ENCODE measurements at places on chromosomes 3 and 15.

GRCh38 chr3:46080969-46081345, 53.7 kb upstream of the XCR1 start:
- no peaks in the 10 kb centered on the region for H3K27me3 ChIP-seq
- peaks cover 8% of the 10 kb centered on the region for H3K4me1 ChIP-seq
- H3K36me3 ChIP-seq = no peaks in the 10 kb centered on the region

DNA sequence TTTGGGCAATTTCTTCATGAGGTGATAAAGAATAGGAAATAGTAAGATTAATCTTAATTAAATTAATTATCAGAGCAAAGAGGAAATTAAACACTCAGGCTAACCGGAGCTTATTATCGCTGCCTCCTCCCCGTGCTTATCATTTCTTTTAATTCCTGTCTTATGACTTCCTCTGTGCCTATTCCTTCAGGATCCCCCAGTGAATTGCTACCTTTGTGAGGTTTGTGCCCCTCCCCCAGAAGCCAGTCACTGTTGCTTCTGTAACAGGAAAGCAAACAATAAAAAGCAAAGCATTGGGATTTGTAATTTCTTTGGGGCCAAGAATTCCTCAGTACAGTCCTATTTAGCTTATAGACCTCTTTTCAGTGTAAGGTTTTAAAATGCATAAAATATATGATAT, 164.5 kb downstream of the CADPS start:
- no peaks in the 10 kb centered on the region for H3K27me3 ChIP-seq
- no peak for DNase-seq
- no peaks in the 10 kb centered on the region for H3K36me3 ChIP-seq
- H3K4me3 ChIP-seq = no peak overlapping the region

DNA sequence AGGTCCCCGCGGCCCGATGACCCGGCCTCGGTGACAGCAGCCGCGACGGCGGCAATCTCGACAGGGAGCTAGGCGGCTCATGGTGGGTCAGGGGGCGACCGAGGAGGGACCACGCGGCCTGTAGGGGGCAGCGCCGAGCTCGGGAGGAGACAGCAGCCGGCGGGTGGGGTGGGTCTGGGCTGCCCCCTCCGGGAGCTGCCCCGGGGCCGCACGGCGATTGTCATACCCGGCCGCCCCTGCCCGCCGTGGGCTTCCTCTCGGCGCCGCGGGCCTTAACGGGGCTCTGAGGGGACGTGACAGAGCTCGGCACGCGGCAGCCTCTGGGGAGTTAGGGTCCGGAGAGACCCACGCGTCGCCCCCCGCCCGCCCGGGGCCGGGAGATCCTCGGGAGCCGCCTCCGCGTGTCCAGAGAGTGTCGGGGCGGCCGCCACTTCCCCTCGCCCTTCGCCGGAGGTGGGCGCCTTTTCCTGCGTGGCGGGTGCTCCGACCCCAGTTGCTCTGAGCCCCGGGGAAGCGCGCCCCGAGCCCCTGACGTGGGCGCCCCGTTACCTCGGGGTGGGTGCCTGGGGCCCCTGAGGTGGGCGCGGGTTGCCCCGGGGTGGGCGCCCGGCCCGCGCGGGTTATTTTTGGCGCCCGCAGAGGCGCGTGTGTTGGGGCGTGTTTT, 539 bp upstream of the PLCL2 start:
- H3K36me3 ChIP-seq = no peaks in the 10 kb centered on the region
- H3K4me1 ChIP-seq = peaks cover 13% of the 10 kb centered on the region
- no peaks in the 10 kb centered on the region for H3K27me3 ChIP-seq
- no peak overlapping the region for H3K27ac ChIP-seq
- H3K4me3 ChIP-seq = peak overlapping the region; percentile 83
- no peak for DNase-seq

GRCh38 chr3:148716657-148717056, 19.0 kb downstream of the AGTR1 start:
- no peak overlapping the region for H3K27ac ChIP-seq
- H3K4me1 ChIP-seq = no peaks in the 10 kb centered on the region
- no peaks in the 10 kb centered on the region for H3K27me3 ChIP-seq
- no peaks in the 10 kb centered on the region for H3K36me3 ChIP-seq
- H3K4me3 ChIP-seq = no peak overlapping the region

DNA sequence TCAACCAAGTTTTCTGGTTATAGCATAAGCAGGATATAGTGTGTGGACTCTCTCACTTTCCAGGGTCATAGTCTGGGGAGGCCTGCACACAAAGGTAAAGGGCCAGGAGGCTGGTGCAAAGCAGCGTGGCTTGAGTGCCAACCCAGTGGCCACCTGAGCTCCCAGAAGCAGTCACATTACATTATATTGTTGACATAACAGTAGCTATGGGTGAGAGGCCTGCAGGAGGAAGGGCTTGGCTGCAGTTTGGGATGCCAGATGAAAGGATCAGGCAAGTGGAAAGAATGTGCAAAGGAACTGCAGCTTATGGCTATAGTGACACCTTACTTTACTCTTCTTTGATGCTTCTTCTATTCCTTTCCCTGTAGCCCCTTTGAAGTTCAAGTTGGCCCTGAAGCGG, 96.5 kb downstream of the FLNB start:
- H3K4me3 ChIP-seq = no peak overlapping the region
- DNase-seq = peak; percentile 77
- peaks cover 44% of the 10 kb centered on the region for H3K36me3 ChIP-seq
- H3K27ac ChIP-seq = no peak overlapping the region
- H3K4me1 ChIP-seq = peaks cover 3% of the 10 kb centered on the region

- H3K4me1 ChIP-seq = no peaks in the 10 kb centered on the region
- H3K4me3 ChIP-seq = no peak overlapping the region
- DNase-seq = no peak
- H3K27me3 ChIP-seq = no peaks in the 10 kb centered on the region
- H3K36me3 ChIP-seq = peaks cover 52% of the 10 kb centered on the region
Observed at GRCh38 chr15:59133929-59134427, 29.0 kb downstream of the CCNB2 start.

GRCh38 chr3:77040216-77040615, 317 bp downstream of the ROBO2 start:
- DNase-seq = no peak
- no peak overlapping the region for H3K4me3 ChIP-seq
- no peaks in the 10 kb centered on the region for H3K36me3 ChIP-seq
- peaks cover 5% of the 10 kb centered on the region for H3K4me1 ChIP-seq
- peaks cover 18% of the 10 kb centered on the region for H3K27me3 ChIP-seq

DNA sequence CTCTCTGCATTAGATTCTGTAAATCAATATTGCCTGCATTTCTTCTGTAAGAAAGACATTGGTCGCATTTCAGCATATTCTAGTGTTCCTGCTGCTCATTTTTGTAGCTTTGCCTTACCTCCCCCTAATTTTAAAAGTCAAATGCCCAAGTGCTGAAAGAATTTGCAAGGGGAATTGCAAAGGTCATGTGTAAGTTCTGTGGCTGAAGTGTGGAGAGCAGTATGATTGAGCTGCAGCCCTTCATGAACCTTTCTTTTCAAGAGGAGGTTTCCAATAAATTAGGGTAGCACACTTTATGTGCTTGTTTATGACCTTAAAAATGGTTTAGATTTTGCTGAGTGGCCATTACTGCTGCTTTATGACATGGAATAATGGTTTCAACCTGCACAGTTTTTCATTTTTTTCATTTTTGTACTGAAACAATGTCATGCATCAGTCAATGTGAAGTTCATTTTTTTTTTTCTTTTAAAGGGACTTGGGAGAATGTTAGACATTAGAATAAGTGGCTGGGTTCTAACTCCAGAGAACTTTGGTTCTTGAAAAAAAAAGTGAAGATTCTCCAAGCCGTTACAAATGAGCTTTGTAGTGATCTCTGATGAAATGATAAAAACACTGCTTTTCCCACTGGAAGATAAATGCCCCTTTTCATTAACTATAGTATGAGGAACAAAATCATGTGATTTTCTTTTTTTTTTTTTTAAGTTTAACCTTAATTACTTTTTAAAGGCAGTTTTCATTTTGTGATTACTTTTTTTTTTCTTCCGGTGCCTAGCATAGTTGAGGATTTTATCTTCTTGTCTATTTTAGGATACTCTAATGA, 99.6 kb downstream of the MITF start:
- H3K36me3 ChIP-seq = no peaks in the 10 kb centered on the region
- DNase-seq = no peak
- H3K4me1 ChIP-seq = no peaks in the 10 kb centered on the region
- no peaks in the 10 kb centered on the region for H3K27me3 ChIP-seq
